Stimulated activated CD4-positive, alpha-beta T cell treated with anti-CD3 and anti-CD28 coated beads, Interleukin-1b, Interleukin-23, amount 100 ng/mL, for 1 hour (primary cell): ENCODE measurements at places on chromosomes 13 and 19.
A peak's percentile ranks its signal among the peaks of the same experiment; 100 is the strongest.

GRCh38 chr19:50739132-50739913, 16.2 kb downstream of the CLEC11A start:
- DNase-seq, result no peak

- DNase-seq, result no peak
Measured at GRCh38 chr13:24834902-24835510, 71.0 kb downstream of the RNF17 start.

GRCh38 chr19:10773969-10774368, 56.1 kb downstream of the DNM2 start:
- DNase-seq, result no peak

GRCh38 chr13:108056278-108056677, 159.1 kb downstream of the LIG4 start:
- no peak for DNase-seq

DNA sequence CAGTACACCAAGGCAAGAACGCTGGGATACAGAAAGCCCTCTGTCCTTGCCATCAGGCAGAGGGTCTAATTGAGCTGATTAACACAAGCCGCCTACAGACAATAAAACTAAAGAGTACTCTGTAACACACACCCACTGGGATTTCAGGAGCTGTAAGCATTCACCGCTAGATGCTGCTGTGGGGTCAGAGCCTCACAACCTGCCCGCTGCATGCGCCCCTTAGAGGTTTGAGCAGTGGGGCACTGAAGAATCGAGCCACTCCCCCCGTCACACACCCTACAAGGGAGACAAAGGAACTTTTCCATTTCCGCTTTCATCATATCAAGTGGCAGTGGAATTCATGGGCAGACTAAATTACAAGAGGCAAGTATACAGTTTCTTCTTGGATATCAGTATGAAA, 1080.6 kb downstream of the PCDH17 start:
- no peak for DNase-seq

- DNase-seq, result no peak
Measured at GRCh38 chr13:34803756-34804155, 138.3 kb upstream of the NBEA start.

DNA sequence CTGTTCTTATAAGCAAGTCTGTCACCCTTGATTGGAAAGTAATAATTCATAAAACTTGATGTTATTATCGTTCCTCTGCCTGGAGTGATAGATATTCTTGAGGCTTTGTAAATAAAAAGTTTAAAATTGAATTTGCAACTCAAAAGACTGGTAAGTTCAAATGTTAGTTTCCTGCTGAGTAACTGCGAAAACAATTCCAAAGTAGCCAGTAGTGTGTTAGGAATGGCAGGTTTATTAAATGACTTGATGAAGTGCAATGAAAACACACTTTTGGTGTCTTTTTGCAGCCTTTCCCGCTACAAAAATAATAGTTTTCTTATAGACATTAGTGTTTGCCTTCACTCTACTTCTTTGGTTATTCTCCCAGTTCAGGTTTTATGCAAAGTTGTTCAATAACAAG, 299.3 kb downstream of the DLEU7 start:
- no peak for DNase-seq

GRCh38 chr19:4802711-4803110, 11.2 kb downstream of the FEM1A start:
- DNase-seq, result no peak

- no peak for DNase-seq
Measured at GRCh38 chr19:19610376-19611202, 7.9 kb downstream of the PBX4 start.

GRCh38 chr13:43611281-43612273, 175.2 kb downstream of the ENOX1 start:
- no peak for DNase-seq

DNA sequence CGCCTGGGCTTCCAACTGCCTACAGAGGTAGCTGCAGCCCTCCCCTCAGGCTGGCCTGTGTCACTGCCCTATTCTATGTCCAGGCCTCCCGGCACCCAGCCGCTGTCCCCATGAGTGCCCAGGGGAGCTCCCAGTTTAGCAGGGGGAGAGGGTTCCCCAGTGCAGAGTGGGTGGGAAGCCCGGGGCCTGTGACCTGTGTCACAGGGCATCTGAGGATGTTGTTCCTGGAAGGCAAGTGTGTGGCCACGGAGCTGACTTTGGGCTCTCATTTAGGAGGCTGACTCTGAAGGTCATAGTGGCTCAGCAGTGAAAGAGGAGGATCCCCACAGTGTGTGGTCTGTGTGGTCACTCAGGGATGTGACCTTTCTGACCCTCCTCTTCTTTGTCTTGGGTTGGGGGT, 25.1 kb downstream of the PPP1R37 start:
- no peak for DNase-seq

DNA sequence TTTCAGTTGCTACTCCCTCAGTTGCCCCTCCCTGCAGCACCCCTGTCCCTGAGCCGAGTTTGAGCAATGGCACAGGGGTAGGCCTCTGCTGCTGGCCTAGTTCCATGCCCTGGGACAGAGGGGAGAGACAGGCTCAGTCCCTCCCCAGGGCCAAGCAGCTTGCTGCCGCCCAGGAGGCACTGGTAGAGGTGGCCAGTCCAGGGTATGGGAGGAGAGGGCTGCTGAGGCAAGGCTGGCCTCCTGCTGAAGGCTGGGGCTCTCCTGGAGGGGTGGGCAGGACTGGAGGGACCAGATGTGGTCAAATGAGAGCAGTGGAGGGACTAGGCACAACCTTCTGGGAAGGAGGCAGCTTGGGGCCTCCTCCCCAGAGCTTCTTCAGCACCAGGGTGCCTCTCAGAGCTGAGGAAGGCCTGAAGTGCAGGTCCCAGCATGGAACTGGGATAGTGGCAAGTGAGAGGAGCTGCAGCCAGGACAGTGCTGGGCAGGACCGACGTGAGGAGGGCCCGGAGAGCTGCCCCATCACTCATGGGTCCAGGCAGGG, 29.8 kb upstream of the VSTM2B start:
- no peak for DNase-seq

DNA sequence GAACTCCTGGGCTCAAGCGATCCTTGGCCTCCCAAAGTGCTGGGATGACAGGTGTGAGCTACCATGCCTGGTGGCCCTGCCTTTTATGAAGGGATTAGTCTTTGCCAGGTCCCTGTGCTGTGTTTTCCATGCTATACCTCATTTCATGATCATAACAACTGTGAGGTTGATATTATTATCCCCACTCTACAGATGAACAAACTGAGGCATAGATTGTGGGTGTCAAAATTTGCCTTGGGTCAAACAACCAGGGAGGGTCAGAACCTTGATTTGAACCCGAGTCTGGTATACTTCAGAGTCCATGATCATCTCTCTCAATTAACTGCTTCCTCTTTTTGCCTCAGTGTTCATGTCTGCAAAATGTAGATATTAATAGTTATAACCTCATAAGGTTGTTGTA, 6.9 kb downstream of the PINLYP start:
- no peak for DNase-seq

- DNase-seq, result no peak
Measured at GRCh38 chr19:18955042-18955441, 14.0 kb upstream of the HOMER3 start.

DNA sequence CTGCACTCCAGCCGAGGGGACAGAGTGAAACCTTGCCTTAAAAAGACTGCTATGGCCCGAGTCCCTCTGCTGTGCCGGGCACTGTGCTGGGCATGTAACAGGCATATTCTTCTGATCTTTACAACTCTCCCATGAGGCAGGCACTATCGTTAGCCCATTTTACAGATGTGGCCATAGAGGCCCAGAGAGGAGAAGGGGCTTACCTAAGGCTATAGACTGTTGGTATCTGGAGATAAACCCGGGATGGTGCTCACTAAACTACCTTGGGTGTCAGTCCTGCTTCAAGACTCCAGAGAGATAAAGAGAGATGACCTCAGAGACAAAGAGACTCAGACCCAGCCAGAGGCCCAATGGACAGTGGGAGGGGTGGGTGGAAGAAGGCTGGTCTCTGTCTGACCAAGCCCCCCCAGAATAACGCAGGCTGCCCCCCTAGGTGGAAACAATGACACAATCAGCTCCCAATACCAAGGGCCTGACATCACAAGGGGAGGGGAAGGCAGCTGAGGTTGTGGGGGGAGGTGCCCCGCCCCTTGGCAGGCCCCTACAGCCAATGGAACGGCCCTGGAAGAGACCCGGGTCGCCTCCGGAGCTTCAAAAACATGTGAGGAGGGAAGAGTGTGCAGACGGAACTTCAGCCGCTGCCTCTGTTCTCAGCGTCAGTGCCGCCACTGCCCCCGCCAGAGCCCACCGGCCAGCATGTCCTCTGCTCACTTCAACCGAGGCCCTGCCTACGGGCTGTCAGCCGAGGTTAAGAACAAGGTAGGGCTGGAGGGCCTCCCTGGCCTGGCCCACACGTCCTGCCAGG, at the start of gene CNN1:
TSS of gene CNN1 (plus strand) at position 620 of the 805 bp plus-strand sequence. CDS start at position 697, 77 bp downstream.
- DNase-seq, result no peak

DNA sequence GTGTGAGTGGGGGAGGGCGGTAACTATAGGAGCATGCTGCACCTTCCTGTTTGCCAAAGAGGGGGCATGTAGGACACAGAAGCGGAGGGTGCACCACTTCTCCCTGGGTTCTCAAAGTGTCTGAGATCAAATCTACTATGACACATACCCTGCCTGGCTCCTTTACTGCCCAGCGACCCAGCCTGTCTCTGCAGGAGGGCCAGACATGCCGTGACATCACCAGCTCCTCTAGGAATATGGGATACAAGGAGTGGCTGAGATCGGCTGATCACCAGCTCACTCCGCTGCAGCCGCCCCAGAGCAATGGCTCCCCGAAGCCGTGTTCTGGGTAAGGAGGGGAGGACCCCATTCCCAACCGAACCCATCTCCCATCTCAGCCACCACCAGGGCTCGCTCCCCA, 16.4 kb upstream of the IGFL1 start:
- no peak for DNase-seq

DNA sequence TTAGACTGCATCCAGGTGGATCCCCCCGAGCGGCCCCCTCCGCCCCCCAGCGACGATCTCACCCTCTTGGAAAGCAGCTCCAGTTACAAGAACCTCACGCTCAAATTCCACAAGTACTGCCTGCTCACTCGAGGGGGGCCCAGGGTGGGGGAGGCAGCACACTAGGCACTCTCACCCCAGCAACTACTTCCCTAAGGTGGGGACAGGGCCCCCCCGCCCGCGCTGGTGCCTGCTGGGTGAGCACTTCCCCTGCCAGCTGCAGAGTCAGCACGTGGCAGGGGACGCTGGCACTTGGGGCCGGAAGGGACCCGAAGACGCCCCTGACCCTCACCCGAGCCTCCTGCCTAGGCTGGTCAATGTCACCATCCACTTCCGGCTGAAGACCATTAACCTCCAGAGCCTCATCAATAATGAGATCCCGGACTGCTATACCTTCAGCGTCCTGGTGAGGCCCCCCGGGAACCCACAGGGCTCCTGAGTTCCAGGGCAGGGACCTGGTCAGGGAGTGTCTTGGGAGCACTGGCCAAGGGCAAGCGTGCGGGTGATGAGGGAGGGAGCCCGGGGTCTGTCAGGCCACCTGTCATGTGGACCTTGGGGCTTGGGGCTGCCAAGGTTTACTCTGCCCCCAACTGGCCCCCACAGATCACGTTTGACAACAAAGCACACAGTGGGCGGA, 5.2 kb downstream of the MCOLN1 start:
- no peak for DNase-seq

DNA sequence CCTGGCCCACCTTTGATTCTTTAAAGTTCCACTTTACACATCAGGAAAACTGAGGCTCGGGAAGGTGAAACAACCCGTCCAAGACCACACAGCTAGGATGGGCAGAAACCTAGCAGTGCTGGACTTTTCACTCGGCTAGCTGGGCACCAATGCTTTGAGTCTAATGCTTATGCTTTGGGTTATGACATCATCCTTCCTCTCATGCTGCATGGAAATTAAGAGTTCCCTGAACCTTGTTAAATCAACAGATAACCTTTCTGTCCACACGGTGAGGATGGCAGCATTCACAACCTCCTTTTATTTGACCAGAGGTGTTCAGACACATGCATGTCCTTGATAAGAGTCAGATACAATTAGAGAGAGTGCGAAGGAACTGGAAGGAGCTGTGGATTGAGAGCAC, 138.4 kb downstream of the UQCRFS1 start:
- no peak for DNase-seq

DNA sequence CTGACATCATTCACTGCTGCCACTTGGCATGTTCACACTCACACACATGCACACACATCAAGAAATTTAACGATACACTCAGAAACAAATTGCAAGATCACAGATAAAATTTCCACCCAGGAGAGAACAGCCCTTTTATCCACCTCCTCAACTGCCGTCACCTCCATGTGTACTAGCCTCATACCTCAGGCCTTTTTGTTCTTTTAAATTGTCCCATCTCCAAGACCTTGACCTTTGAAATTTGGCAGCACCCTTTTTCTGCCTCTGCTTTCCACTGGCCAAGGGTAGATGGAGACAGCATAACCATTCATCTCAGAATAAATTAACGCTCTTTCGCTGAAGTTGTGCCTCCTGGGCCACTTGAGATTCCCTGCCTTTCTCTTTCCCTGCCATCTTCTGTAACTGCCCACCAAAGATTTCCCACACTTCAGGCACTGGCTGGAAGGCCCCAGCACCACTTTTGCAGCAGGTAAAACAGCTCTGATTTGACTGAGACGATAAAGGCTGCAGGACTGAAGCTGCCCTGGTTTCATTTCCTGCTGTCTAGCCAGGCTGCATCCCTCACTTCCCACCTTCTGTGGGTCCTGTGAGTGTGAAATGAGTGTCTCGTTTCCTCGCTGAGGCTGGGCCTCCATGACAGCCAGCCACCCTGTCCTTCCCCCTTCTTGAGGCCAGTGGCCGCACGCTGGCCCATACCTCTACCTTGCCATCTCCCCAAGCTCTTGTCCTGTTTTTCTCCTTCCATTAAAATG, 39.3 kb downstream of the MBNL2 start:
- no peak for DNase-seq

- peak; percentile 63 for DNase-seq
Measured at GRCh38 chr19:6801485-6802086, 29.1 kb downstream of the VAV1 start.

DNA sequence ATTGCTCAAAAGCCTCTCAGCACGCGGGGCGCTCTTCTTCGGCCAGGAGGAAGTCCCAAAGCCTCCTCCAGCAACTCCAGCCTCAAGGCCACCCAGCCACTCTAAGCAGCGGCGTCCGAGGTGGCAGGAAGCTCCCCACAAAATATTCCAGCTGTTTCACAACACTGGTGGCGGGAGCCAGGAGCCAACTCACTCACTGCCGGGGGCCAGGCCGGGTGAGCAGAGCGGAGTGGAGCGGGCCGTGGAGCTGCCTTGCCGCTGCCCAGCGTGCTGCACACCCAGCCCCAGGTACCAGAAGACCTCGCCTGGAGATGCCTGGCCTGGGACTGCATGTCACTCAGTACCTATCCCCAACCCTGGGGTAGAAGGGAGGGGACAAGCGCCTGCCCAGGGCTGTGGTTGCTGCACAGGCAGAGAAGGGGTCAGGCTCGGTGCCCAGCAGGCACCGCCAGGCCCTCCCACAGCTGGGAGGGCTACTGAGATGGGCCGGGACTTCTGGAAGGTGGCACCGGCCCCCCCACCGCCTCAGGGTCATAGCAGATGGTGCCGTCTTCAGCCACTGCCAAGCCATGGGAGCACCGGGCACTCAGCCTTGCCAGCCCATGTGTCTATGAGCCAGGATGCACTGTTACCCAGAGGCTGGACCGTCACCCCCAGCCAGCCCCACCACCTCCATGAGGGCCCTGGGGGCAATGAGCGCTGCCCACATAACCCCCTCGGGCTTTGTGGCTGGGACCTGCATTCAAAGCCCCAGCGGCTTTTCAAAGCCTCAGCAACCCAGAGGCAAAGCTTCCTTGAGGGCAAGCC, 59.2 kb downstream of the MLLT1 start:
- DNase-seq, result no peak
